ENCODE measurements at places on chromosomes 6 and 20.

DNA sequence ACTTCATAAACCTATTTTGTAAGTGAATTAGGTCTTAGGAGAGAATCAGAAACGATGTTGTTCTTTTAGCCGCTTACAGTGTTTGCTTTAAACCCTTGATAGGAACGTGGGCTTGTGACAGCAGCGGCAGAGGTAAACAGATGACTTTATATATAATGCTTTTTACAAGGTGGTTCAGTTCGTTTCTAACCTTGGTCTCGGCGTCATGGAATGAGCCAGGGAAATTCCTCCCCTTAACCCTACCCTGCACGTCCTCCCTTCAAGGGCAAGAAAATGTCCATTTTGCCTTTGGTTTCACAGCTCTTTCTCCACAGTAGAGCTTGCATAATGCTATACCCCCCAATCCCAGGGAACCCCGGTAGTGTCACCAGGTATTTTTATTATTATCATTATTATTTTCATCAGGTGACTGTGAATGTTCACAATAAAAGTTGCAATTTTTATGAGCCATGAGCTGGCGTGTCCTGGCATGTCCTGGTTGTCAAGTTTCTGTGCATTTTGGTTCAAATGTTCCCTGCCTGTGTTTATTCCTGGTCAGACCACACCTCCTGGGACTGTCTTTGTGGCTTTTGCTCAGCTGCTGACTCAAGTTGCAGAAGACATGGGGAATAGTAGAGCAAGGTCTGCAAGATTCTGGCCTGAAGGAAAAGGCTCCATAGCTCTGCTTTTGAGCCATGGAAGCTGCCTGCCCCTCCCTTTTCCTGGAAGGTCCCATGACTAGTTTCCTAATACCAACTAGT is 112.8 kb upstream of the BMP2 start:
- no peak for DNase-seq

- no peak for DNase-seq
Measured at GRCh38 chr6:135360222-135360621, 137.3 kb downstream of the AHI1 start.

DNA sequence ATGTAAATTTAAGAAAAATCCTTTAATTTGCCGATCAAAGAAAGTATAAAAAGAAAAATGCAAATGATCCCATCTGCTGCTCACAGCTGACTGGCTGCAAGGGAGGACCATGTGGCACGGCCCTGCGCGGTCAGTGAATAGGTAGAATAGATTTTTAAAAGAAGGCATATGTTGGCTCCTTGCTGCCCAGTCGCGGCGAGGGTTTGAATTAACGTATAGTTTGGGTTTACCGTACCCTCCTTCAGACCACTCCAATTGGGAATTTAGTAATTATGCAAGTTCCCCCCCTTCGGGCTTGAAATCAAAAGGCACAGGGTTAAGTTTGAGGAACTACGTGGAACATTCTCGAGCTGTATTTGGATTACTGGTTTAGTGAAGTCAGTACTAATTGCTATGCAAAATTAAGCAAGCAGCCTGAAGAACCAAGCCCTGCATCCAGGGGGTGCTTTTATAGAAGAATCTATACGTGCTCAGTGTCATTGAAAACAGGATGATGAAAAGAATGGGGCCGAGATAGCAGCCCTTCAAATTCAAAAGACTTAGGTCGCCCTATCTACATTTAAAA is 1.1 kb upstream of the BEND3 start:
- no peak for DNase-seq

DNA sequence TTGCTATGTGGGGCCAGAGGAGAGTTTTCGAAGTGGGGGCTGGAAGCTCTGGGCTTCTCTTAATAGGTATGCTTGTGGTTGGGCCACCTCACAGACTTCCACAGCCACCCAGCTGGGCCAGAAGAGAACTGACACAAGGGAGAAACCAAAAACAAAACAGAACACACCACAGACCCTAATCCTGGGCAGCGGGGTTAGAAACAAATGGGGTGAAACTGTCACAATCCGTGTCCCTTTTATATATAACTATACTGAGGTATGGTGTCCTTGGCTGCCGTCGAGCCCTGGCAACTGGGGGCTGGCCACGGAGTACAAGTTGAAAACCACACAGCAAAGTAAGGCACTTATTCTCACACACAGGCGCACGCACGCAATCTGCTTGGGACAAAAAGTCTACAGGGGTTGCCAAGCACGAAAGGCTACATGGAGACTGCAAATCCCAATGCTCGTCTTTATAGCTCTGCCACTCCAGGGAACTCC is 78.3 kb downstream of the TRAM2 start:
- no peak for DNase-seq

GRCh38 chr6:34771727-34772126 is 14.4 kb downstream of the SNRPC start:
- DNase-seq: no peak

DNA sequence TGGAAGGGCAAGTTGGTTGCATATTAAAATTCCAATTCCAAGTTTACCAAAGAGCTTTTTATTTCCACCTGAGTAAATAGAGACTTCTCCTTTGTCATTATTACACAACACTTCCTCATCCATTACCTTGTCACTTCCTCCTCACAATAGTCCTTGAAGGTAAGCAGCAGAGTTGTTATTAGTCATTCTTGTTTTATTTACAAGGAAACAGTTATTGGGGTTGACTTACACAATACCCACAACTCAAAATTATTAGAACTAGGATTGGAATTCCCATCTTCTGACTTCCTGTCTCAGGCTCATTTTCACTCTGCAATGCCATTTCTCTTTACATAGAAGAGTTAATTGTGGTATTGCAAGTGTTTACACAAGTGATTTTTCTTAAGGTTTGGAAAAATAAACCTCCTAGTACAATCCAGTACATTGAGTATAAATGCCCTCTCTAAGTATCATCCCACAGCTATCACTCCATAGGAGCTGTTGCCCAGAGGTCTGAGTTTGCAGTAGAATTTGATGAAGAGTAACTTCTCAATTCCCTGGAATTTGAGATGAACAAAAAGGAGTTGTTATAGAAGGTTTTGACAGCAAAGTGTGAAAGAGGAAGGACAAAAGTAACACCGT is 28.9 kb upstream of the MTRF1L start:
- no peak for DNase-seq

- no peak for DNase-seq
Measured at GRCh38 chr6:6006006-6006427, 708 bp downstream of the NRN1 start.

- no peak for DNase-seq
Measured at GRCh38 chr20:45268531-45268930, 14.2 kb upstream of the SLPI start.

DNA sequence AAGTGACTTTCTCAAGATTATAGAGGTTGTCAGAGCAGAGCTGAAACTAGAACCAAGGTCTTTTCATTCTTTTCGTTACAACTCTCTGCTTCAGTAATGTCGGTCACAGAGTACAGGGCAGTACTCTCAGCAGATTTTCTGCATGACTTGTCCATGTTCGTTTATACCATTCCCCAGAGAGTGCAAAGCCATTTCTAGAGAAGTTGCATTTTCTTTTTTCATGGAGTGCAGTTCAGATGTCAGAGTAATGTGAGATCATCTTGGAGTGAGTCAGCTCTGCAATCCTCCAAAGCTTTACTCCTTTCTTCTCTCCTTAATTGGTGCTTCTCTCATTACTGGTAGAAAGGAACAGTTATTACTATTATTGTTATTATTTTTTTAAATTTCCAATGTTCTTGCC is 115.6 kb upstream of the B3GAT2 start:
- no peak for DNase-seq

- DNase-seq: no peak
Measured at GRCh38 chr6:44224029-44224964, 902 bp downstream of the SLC29A1 start.

DNA sequence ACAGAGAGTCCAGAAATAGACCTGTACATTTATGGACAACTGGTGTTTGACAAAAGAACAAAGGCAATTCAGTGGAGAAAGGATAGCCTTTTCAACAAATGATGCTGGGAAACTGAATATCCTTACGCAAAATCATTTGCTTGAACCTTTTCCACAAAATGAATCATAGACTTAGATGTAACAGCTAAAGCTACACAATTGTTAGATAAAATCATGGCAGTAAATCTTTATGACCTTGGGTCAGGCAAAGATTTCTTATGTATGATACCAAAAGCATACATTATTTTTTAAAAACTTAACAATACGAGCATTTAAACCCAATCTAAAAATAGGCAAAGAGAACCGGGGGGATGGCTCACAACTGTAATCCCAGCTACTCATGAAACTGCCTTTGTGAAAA is 73.5 kb upstream of the DST start:
- DNase-seq: no peak

GRCh38 chr6:161578478-161578877 is 304.6 kb upstream of the AGPAT4 start:
- no peak for DNase-seq

All from hippocampal formation (tissue), 2 donors.